ENCODE measurements at places on chromosomes 1 and 21.

GRCh38 chr21:35606578-35606977, 453.7 kb downstream of the SETD4 start:
- no peak for DNase-seq

DNA sequence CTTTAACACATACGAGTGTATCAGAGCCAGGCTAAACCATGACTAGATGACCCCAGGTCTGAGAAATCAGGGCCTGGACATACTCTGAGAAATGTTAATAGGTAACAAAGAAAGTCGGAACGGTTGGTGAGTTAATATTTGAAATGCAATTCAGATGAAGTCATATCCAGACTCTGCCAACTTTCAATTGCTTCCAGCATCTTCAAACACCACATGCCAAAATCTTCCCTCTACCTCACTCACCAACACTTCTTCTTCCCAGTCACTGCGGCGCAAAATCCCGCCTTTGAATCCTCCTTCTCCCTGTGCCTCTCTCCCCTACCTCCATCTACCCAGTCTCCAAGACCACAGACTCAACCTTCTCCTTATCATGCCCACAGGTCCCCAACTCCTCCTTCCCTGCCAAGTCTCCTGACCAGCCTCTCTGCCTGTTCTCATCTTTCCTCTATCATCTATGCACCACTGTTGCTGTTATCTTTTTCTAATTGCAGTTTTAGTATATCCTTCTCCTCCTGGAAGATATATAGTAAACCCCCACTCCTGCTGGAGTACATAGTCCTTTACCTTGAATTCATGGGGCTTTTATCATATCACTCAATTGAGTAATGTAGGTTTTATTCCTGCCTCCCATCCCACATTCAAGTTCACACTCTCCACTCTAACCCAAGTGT, 41.3 kb downstream of the ZBTB18 start:
- DNase-seq: no peak

- peak; percentile 67 for DNase-seq
Measured at GRCh38 chr1:17423781-17424245, 15.7 kb downstream of the RCC2 start.

- DNase-seq: no peak
Measured at GRCh38 chr21:32457360-32457840, 44.9 kb downstream of the EVA1C start.

- no peak for DNase-seq
Measured at GRCh38 chr21:44814498-44815023, 3.3 kb downstream of the SUMO3 start.

GRCh38 chr1:23393706-23394105, 24.1 kb upstream of the ZNF436 start:
- peak; percentile 70 for DNase-seq

DNA sequence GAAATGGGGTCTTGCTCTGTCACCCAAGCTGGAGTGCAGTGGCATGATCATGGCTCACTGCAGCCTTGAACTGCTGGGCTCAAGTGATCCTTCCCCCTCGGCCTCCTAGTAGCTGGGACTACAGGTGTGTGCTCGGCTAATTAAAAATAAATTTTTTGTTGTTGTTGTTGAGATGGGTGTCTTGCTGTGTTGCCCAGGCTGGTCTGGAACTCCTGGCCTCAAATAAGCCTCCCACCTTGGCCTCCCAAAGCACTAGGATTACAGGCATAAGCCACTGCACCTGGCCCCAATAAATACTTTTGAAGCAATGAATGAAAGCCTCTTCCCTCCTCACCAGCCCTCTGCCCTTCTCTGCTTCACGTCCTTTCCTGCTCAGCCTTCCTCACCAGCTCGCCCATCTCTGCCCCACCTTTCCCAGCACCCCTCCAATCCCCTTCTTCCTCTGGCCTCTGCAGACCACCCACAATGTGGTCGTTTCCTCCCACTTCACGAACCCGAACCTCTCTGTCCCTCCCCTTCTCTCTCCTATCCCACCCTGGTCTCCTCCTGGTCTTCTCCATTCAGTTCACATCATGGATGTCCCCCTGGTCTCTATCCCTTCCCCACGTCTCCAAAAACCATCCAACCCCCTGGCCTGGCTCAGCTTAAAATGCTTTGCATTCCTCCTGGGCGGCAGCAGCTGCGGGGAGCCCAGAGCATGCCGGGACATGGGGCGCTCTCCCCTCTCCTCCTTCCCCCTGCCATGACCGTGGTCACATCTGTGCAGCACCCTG, 38.4 kb downstream of the RAP1GAP start:
- DNase-seq: no peak

DNA sequence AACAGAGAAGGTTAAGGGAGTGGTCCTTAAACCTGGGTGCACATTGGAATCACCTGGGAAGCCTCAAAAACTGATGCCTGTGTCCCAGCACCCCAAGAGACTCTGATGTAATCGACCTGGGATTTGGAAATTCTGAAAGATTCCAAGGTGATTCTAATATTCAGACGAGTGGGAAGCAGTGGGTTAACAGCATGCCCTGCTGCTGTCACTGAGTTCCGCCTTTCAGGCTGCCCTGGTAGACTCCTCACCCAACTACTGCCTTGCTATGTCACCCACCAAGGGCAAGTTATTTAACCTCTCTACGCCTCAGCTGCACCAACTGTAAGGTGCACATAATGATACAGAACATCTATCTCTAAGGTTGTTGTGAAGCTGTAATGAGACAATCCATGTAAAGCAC, 59.2 kb downstream of the CD34 start:
- DNase-seq: no peak

DNA sequence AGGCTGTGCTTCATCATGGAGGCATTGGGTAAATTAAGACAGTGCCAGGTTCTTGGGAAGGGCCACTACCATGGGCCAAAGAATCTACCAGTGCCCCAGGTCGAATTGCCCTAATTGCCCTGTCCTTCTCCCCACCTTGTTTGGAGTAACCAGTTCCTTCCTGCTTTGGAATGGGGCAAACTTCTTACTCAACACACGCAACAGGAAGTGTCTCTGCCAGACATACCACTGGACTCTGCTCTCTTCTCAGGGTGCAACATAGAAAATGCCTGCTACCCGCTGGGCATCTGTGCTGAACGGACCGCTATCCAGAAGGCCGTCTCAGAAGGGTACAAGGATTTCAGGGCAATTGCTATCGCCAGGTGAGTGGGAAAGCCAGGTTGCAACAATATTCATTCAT, 15.8 kb downstream of the CDA start:
- no peak for DNase-seq

DNA sequence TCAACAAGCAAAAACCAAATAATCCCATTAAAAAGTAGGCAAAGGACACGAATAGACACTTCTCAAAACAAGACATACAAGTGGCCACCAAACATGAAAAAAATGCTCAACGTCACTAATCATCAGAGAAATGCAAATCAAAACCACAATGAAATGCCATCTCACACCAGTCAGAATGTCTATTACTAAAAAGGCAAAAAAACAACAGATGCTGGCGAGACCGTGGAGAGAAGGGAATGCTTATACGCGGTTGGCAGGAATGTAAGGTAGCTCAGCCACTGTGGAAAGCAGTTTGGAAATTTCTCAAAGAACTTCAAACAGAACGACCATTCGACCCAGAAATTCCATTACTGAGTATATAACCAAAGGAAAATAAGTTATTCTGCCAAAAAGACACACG, 145.1 kb upstream of the EDN2 start:
- peak; percentile 15 for DNase-seq

GRCh38 chr1:193141804-193142203, 20.0 kb downstream of the CDC73 start:
- DNase-seq: no peak

DNA sequence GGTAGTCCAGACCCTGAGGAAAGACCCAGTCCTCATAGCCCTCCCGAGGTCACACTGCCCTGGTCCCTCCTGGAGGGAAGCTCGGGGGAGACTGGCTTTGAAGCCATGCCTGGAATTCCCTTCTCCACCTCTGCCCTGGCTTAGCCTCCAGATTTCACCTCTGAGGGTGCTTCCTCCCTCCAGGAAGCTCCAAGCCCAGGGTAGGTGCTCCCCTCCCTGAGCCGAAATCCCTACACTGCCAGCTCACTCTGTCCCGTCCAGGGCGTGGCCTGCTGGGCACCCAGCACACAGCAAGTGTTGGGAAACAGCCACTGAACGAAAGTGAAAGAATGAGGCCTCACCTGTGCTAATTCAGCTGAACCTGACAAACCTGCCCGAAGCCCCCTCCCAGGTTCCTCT, 6.0 kb upstream of the TNFRSF25 start:
- DNase-seq: no peak

DNA sequence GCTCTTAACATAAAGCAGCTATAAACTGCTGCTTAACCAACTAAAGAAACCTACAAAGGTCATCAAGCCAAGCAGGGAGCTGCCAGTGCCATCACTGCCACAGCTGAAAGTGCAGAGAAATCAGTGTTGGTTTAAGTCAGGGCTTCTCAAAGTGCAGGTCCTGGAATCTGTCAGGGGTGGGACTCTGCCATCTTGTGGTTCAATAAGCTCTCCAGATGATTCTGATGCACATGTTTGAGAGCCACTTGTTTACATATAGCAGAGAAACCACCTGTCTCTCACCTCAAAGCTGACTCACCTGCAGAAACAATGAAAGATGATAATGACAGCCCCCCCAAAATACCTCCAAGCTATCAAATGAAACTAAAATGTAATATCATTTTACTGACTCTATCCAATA, 49.3 kb downstream of the SH3GLB1 start:
- no peak for DNase-seq

GRCh38 chr1:234533034-234533891, 54.3 kb upstream of the TARBP1 start:
- no peak for DNase-seq

- no peak for DNase-seq
Measured at GRCh38 chr1:32353886-32354570, 8.3 kb downstream of the FAM229A start.

DNA sequence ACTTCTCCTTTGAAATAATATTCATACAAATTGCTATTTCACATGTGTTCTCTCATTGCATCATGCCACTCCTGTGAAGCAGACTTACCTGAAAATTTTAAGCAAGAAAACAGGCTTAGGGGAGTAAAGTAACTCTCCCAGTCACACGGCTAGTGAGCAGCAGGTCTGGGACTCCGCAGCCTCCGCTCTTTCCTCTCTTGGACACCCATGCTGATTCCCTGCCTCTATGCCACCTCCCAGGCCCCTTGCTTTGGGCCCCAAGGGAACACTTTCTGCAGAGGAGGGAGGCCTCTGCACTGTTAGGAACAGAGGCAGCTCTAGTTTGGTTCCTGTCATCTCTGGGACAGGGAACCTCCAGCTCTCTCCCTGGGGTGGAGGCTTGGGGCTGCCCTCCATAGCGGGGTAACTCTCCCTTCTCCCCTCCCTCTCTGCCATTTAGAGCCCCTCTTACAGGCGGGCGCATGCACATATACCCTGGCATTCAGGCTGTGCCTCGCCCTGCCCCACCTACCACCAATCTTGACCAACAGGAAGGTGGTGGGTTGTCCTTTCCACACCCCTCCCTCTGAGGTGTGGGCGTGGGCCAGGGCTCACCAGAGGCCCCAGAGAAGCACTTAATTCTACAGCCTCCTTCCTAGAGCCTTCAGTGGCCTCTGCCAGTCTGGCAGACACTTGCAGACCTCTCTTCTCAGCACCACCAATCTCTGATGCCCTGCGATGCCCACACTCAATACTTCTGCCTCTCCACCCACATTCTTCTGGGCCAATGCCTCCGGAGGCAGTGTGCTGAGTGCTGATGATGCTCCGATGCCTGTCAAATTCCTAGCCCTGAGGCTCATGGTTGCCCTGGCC, at the start of gene RXFP4:
TSS of gene RXFP4 (plus strand) at position 646 of the 852 bp plus-strand sequence. CDS start at position 718, 72 bp downstream.
- peak; percentile 64 for DNase-seq

GRCh38 chr1:17393230-17393629, 21.2 kb downstream of the PADI6 start:
- no peak for DNase-seq

- no peak for DNase-seq
Measured at GRCh38 chr1:172673761-172674160, 14.9 kb downstream of the FASLG start.

GRCh38 chr1:224525411-224526040, 90.6 kb upstream of the CNIH3 start:
- no peak for DNase-seq
